Thymus (tissue), 14 donors: ENCODE measurements at places on chromosomes 1 and 21. TPM values are rescaled to one million over a fixed set of nuclear protein-coding genes. Genes with fewer than 3 reads are reported as not detected.
A peak's percentile ranks its signal among the peaks of the same experiment; 100 is the strongest.

The SYNJ1 gene
- total RNA-seq, result 4.1 TPM

The PADI4 gene
- total RNA-seq, result 2.8 TPM

GRCh38 chr1:233657466-233657865, 43.6 kb downstream of the KCNK1 start:
- H3K36me3 ChIP-seq, result no peaks in the 10 kb centered on the region
- H3K27me3 ChIP-seq, result no peaks in the 10 kb centered on the region
- no peaks in the 10 kb centered on the region for H3K4me1 ChIP-seq
- no peak overlapping the region for H3K4me3 ChIP-seq

- no peak overlapping the region for H3K27ac ChIP-seq
- H3K4me1 ChIP-seq, result no peaks in the 10 kb centered on the region
- H3K4me3 ChIP-seq, result no peak overlapping the region
Observed at GRCh38 chr1:164644774-164645644, 86.0 kb downstream of the PBX1 start.

DNA sequence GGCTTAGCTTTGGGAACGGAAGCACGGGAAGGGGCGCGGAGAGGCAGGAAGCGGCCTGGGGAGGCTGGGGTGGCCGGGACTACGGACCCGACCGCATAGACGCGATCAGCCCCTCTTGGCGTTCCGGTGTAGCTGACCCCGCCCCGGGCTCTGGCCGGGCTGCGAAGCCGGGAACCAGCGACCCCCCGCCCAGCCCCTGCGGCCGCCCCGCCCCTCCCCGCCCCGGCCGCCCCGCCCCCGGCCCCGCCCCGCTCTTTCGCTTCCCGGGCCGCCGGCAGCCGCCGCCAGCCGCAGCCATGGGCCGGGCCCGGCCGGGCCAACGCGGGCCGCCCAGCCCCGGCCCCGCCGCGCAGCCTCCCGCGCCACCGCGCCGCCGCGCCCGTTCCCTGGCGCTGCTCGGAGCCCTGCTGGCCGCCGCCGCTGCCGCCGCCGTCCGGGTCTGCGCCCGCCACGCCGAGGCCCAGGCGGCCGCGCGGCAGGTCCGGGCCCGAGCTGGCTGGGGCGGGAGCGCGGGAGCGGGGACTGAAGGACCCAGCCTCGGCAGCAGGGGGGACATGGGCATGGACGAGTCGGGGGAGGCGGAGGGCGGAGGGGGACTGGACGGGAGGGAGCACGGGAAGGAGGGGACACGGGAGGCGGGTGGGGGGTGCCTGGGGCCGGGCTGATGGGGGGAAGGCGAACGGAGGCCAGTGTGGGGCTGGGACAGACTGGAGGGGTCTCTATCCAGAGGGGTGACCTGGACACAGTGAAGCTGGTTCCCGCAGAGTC, at the start of gene SELENON:
Gene SELENON, plus strand, starts transcription at position 259 of the 768 bp plus-strand sequence. Its CDS starts 38 bp downstream, at position 297.
- peak within 1 kb of the TSS; percentile 66 for H3K4me3 ChIP-seq
- peaks cover 18% of the 10 kb centered on the region for H3K4me1 ChIP-seq
- peak; percentile 31 for DNase-seq
- no peak within 1 kb of the TSS for H3K27ac ChIP-seq

The MIS18A gene
- total RNA-seq, result 16.5 TPM

GRCh38 chr1:186082235-186082937, 292.7 kb downstream of the TPR start:
- no peaks in the 10 kb centered on the region for H3K4me1 ChIP-seq
- no peaks in the 10 kb centered on the region for H3K36me3 ChIP-seq
- no peak overlapping the region for H3K4me3 ChIP-seq

GRCh38 chr1:159944623-159945455, 574 bp downstream of the IGSF9 start:
- peaks cover 4% of the 10 kb centered on the region for H3K4me1 ChIP-seq
- H3K27ac ChIP-seq, result no peak overlapping the region
- no peak for DNase-seq
- peaks cover 40% of the 10 kb centered on the region for H3K27me3 ChIP-seq
- peak overlapping the region; percentile 18 for H3K4me3 ChIP-seq

GRCh38 chr1:223621312-223621734, 44.2 kb downstream of the CAPN8 start:
- no peaks in the 10 kb centered on the region for H3K4me1 ChIP-seq
- no peaks in the 10 kb centered on the region for H3K36me3 ChIP-seq

- no peak for DNase-seq
- H3K27ac ChIP-seq, result no peak overlapping the region
- no peaks in the 10 kb centered on the region for H3K27me3 ChIP-seq
- no peaks in the 10 kb centered on the region for H3K36me3 ChIP-seq
Observed at GRCh38 chr1:78919150-78919549, 87.4 kb downstream of the ADGRL4 start.

The SNX7 gene
- total RNA-seq, result 6.0 TPM

GRCh38 chr1:58881471-58881994, 97.7 kb upstream of the JUN start:
- no peak overlapping the region for H3K27ac ChIP-seq
- peaks cover 23% of the 10 kb centered on the region for H3K4me1 ChIP-seq
- no peaks in the 10 kb centered on the region for H3K36me3 ChIP-seq
- no peak for DNase-seq
- no peak overlapping the region for H3K4me3 ChIP-seq

DNA sequence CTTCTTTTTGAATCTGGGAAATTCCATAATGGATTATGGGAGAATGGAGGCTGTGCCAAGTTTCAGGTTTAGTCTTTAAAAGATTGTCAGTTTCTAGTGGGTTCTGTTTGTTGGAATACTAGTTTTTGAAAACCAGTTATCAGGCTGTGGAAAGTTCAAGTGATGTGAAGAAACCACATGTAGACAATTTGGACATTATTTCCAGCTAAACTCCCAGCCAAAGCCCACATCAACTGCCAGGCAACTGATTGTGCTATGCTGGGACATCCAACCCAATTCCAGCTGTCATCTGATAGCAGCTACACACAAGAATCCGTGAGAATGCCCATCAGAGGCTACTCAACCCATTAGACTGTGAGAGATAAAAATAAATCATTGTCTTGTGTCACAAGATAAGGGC, 546.1 kb upstream of the ADAMTS5 start:
- no peak overlapping the region for H3K27ac ChIP-seq
- no peak overlapping the region for H3K4me3 ChIP-seq
- H3K4me1 ChIP-seq, result no peaks in the 10 kb centered on the region
- no peak for DNase-seq
- no peaks in the 10 kb centered on the region for H3K27me3 ChIP-seq

GRCh38 chr1:64515427-64515826, 45.5 kb downstream of the CACHD1 start:
- DNase-seq, result no peak
- H3K4me1 ChIP-seq, result peaks cover 6% of the 10 kb centered on the region
- H3K27me3 ChIP-seq, result no peaks in the 10 kb centered on the region
- no peak overlapping the region for H3K27ac ChIP-seq
- H3K4me3 ChIP-seq, result no peak overlapping the region
